ENCODE measurements at places on chromosomes 1 and 21.

GRCh38 chr1:75342786-75343185 is 208.6 kb downstream of the LHX8 start:
- H3K4me3 ChIP-seq = no peak overlapping the region
- H3K36me3 ChIP-seq = no peaks in the 10 kb centered on the region

- no peak overlapping the region for H3K4me3 ChIP-seq
- no peak overlapping the region for H3K27ac ChIP-seq
- peaks cover 94% of the 10 kb centered on the region for H3K27me3 ChIP-seq
- peaks cover 7% of the 10 kb centered on the region for H3K36me3 ChIP-seq
- peaks cover 28% of the 10 kb centered on the region for H3K4me1 ChIP-seq
- DNase-seq = no peak
Observed at GRCh38 chr1:220882061-220882891, 3.0 kb downstream of the HLX start.

DNA sequence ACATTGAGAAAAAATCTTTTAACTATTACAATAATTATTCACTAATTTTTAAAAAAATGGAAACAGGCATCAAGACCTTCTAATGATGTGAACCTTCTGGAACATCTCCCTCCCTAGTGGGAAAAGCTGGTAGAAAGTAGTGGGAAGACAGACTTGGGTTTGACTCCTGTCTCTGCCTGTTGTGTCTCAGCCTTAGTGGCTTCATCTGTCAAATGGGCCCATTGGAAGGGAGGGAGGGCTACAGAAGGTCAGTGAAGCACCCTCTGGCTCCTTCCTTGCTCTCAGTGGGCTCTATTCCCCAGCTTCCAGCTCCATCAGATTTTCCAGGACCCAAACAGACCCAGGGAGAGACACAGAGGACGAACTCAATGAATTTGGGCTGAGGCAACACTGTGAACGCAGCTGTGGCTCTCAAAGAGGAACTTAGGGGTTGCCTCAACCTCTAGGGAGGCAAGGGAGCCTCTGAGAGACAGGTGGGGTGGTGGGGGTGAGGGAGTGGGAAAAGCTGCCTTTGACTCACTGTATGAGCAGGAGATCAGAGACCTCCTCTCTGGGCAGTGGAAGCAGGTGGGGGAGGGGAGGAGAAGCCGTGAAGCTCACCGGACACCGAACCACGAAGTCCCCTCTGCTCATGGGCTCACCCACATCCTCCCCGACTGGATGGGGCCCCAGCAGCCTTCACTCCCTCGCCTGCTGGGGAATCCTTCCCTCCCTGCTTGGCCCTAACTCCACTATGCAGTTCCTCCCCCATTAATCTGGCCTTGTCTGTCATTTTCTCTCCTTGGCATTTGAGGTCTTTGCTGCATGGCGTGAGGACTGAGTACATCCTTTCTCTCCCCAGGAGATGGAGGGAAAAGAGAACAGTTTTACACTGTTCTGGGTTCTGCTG is 4.5 kb downstream of the CNR2 start:
- peaks cover 18% of the 10 kb centered on the region for H3K36me3 ChIP-seq
- H3K27ac ChIP-seq = peak overlapping the region; percentile 93
- no peak for DNase-seq
- H3K4me1 ChIP-seq = peaks cover 80% of the 10 kb centered on the region
- peak overlapping the region; percentile 86 for H3K4me3 ChIP-seq

DNA sequence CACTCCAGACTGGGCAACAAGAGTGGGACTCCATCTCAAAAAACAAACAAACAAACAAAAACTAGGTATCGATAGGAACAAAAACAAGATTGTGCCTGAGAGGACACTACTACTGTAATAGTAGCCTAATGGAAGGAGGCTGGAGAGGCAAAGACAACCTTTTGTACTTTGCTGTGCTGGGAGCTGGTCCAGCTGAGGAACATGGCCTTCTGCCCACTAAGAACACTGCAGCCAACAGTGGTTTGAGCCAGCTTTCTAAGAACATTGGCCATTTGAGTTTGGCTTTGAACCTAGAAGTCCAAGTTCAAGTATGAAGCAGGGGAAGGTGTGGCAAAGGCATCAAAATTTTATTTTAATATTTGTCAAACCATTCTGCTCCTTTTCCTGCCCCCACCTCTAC is 22.7 kb upstream of the RGS8 start:
- no peaks in the 10 kb centered on the region for H3K27me3 ChIP-seq
- H3K4me1 ChIP-seq = no peaks in the 10 kb centered on the region
- no peaks in the 10 kb centered on the region for H3K36me3 ChIP-seq
- no peak overlapping the region for H3K27ac ChIP-seq
- DNase-seq = no peak

- H3K4me3 ChIP-seq = no peak overlapping the region
- no peak overlapping the region for H3K27ac ChIP-seq
- peaks cover 49% of the 10 kb centered on the region for H3K27me3 ChIP-seq
- DNase-seq = no peak
Observed at GRCh38 chr1:78068681-78069283, 23.0 kb downstream of the GIPC2 start.

DNA sequence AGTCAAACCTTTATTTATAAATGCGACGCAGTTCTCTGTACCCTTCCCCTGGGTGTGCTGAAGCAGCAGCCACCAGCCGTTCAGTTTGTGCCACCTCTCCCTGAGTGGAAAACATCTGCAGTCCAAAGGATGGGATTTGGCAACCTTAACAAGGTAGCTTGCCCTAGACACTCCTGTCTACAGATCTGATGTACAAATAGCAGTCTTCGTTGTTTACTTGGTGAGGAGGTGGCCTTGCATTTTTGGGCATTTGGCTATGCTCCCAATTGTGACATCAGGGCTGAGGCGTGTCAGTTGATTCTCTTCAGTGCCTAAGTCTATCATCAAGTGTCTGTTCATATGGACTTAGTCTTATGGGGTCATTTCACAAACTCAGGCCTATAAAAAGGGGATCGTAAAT is 59.8 kb downstream of the KDM1A start:
- H3K4me1 ChIP-seq = no peaks in the 10 kb centered on the region
- no peaks in the 10 kb centered on the region for H3K27me3 ChIP-seq
- peaks cover 48% of the 10 kb centered on the region for H3K36me3 ChIP-seq
- DNase-seq = no peak

DNA sequence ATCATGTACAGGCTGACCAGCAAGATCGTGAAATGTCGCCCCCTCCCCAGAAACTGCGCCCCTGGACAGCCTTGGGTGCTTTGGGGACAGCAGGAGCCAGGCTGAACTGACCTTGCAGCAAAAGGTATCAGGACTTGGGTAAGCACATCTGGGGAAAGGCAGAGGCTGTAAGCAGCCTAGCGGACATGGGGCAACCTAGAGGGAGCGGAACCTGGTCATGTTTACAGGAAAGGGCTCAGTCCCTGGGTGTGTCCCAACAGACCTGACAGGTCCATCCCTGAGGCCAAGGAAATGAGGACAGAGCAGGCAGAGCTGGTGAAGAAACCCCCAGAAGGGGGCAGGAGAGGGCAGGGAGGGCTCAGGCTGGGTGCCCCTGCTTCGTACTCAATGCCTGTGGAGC is 3.1 kb upstream of the S100A8 start:
- H3K4me3 ChIP-seq = no peak overlapping the region
- H3K27ac ChIP-seq = no peak overlapping the region
- peaks cover 75% of the 10 kb centered on the region for H3K27me3 ChIP-seq
- H3K4me1 ChIP-seq = no peaks in the 10 kb centered on the region
